ENCODE measurements at places on chromosomes 16 and 17. TPM values are rescaled to one million over a fixed set of nuclear protein-coding genes. Genes with fewer than 3 reads are reported as not detected.

DNA sequence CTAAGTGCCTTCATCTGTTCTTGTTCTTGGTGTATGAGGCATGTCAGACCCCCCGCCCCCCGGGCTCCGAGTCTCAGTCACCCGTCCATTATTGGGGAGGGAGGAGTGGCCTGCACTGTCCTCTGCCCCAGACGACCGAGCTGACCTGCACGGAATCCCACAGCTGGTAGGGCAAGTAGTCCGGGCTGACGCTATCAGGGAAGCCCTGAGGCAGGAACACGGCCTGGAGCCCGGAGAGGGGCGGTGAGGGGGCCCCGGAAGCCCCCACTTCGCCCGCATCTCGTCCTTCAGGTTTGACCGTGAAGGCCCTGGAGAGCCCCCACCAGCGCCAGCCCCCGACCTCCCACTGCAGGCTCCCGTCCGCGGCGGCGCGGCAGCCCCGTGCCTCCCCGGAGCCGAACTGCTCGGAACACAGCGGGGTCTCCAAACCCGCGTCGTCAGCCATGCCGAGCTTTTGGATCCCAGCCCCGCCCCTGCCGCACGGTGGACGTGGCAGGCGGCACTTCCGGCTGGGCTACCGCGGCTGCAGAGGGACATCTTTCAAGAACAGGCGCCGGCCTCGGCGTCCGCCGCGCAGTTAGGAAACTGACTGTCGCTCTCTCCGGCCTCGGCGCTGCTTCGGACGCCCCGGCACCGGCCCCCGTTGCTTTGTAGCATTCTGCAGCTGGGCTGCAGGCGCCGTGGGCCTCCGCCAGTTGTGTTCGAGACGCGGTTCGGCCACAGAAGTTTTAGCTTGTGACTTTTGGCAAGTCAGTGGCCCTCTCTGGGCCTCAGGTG, at the start of gene RUSF1:
TSS of gene RUSF1 (minus strand) at position 463 of the 777 bp plus-strand sequence. CDS start at position 445, 18 bp downstream.
- peak; percentile 92 for DNase-seq

Gene MT3
- total RNA-seq = 4.8 TPM

GRCh38 chr17:74408262-74408661, 23.6 kb upstream of the GPRC5C start:
- DNase-seq = no peak

GRCh38 chr16:48494742-48495141, 109.5 kb upstream of the SIAH1 start:
- no peak for DNase-seq

DNA sequence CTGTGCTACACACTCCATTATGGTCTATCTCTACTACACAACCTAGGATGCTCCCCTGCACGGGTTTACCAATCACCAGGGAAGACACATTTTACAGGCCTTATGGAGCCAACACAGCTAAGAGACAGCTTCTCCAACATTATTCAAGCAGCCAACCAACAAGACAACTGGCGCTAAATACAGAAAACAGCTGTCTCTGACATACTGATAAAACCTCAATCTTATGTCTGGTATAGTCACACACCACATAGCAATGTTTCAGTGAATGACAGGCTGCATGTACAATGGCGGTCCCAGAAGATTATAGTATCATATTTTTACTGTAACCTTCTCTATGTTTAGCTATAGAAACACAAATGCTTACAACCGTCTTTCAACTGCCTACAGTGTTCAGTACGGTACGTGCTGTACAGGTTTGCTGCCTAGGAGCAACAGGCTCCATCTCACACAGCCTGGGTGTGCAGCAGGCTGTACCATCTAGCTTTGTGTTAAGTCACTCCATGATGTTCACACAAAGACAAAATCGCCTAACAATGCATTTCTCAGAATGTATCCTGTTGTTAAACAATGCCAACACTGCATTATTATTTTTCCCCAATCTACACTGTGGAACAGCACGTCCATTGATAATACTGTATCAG, 10.9 kb downstream of the USP22 start:
- no peak for DNase-seq
